ENCODE measurements at places on chromosomes 12 and 14.

- no peak for DNase-seq
Measured at GRCh38 chr14:72822946-72823611, 70.8 kb downstream of the DPF3 start.

DNA sequence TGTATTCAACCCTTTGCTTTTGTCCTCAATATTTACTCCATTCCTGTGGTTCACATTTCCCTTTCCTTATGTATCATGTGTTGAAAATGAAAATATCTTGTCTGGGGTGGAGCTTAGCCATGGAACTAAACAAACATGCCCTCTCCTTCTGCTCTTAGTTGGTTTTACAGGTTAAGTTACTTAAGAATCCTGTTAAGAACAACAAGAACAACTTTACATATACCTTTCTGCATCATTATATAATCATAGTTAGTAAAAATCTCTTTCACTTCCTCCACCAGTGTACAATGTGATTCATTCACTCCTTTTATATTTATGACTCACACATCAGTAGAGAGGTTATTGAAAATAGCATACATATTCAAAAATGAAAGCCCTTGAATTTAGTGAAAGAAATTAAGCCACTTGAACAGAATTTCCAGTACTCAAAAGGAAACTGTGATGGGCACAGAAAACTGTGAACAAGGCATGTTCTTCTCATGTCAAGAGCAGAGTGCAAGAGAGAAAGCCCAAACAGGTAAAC, 307.7 kb downstream of the CCDC91 start:
- peak; percentile 11 for DNase-seq

DNA sequence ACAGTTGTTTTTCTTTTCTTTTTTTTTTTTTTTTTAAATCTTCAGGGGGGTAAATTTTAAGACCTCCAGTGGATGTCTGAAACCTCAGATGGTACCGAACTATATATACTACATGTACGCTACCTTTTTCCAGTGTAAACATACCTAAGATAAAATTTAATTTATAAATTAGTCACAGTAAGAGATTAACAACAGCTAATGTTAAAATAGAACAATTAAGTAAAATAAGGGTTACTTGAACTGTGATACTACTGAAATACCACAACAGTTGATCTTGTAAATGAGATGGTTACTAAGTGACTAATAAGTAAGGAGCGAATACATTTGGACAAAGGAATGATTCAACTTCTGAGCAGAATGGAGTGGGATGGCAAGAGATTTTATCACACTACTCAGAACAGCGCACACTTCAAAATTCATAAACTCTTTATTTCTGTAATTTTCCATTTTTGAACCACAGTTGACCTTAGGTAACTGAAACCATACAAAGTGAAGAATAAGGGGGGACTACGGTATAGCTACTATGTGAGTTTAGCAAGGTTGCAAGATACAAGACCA, 80.5 kb upstream of the PCED1B start:
- no peak for DNase-seq

DNA sequence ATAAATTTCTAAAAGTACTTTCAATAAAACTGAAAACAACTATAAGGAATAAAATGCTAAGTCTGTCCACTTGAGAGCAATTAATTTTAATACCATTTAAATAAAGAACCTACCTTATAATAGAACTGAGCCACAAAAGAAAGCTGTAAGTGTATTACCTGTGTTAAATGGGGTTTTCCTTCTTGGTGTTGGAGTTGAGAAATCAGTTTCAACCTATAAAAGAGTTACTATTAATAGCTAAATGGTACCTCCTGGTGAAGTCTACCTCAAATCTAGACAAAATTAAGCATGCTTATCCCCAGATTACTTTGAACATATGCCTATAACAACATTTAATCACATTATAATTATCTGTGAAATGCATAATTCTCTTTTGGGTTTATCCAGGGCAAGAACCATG, 48.8 kb downstream of the MIS18BP1 start:
- no peak for DNase-seq

- DNase-seq, result no peak
Measured at GRCh38 chr14:99540196-99541032, 59.2 kb downstream of the CCNK start.

GRCh38 chr14:51613416-51613815, 38.3 kb upstream of the FRMD6 start:
- no peak for DNase-seq

GRCh38 chr12:81249976-81250375, 172.1 kb downstream of the ACSS3 start:
- DNase-seq, result no peak

GRCh38 chr14:39431416-39432178, 636 bp downstream of the FBXO33 start:
- DNase-seq, result peak; percentile 36

- no peak for DNase-seq
Measured at GRCh38 chr12:44223736-44224135, 387.9 kb downstream of the TMEM117 start.

DNA sequence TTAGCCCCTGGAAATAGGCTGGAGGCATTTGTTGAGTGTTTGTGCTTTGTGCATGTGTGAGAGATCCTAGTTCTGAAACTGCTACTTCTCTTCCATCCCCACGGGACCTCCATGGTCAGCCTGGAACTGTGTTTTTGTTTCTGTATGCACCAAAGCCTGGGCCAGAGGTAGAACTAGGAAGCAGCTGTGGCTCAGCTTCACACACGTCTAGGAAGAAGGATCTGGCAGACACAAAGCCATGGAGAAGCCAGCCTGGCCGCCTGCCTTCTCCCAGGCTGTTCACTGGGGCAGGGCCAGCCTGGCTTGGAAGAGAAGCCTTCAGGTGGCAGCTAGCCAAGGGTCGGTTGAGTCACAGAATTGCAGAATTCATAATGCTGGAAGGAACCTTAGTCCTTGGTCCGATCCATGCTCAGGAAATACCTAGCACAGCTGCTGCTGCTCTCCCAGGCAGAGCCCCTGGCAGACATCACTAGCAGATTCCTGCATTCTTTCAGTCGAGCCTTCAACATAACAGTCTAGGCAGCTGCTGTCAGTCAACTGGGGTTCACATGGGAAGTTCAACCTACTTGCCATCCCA, 27.0 kb downstream of the RIN3 start:
- peak; percentile 99 for DNase-seq

GRCh38 chr12:28993720-28994119, 155.4 kb upstream of the FAR2 start:
- no peak for DNase-seq

DNA sequence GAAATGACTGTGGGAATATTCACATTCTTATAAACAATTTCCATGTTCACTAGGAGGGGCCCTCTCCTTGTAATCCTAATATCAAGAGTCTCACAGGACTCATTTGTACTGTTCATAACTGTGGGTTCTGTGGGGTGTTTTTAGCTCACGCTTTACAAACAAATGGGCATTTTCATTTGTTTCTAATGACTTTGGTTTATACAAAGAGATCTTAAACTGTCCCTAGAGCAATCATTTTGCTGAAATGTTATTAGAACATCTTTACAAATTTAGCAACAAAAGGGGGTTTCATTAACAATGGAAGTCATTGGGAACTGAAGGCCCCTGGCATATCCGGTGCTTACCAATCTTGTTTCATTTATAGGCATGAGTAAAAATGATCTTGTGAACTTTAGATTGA, 370.5 kb downstream of the TRHDE start:
- DNase-seq, result no peak

DNA sequence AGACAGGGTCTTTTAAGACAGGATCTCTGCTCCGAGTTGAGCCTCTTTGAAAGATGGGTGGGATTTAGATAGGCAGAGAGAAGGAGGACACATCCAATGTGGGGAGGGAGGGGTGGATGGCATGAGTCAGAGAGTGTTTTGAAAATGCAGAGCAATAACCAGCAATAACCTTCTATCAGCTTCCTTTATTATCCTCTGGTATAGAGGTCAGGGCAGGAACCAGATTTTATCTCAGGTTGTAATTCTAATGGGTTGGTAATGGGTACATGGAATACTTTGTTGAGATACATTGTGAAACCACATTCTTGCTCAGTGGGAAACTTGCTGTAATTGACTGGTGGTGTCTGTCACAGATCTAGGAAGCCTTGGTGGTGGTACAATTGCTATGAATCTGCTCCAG, 37.6 kb upstream of the CCDC63 start:
- no peak for DNase-seq

DNA sequence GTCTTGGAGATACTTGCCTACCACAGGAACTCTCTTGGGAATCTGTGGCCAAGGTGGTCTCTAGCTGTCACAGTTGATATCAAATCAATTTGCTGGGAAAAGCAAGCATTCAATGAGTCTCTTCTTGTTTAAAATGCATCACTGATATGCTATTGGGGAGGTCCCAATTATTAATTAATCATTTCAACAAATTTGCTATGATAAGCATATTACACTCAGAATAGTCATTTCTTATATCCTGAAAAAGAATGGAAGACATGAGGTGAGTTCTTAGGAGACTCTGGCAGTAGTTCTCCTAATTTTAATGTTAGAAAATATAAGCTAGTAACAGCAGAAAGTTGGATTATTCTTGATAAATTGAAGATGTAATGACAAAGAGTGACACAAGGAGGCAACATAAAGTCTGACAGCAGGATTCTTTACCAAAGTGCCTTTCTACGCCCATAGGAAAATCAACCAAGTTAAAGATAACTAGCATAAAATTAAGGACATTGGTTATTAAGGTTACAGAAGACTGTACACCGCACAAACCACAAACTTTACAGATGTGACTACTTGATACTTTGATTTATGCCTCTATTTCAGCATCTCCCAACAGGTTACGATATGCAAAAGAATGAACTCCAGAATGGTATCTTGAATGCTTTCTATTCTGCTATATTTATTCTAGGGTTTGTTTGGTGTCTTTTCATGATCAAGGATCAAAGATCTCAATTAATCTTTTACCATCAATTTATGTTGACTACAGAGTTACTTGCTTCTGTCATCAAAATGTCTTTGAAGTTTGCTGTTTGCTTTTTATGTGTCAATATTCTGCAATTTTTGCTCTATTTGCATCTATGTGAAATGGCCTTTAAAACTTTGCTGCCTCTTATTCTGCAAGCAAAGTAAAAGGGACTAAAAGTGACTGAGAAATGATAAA, 349.6 kb upstream of the CLEC14A start:
- no peak for DNase-seq

- DNase-seq, result no peak
Measured at GRCh38 chr12:52812749-52813148, 1.2 kb downstream of the KRT4 start.

- no peak for DNase-seq
Measured at GRCh38 chr14:24254630-24255392, 8.2 kb downstream of the TGM1 start.

GRCh38 chr12:121184984-121185889, 24.7 kb upstream of the P2RX4 start:
- no peak for DNase-seq

- DNase-seq, result no peak
Measured at GRCh38 chr12:119171691-119172425, 6.9 kb upstream of the HSPB8 start.

- DNase-seq, result no peak
Measured at GRCh38 chr14:54168489-54168888, 211.9 kb upstream of the BMP4 start.

GRCh38 chr12:46667551-46667950, 158.2 kb downstream of the SLC38A4 start:
- DNase-seq, result no peak

All from MCF 10A (cell line).